ENCODE measurements at places on chromosomes 3 and 15. TPM values are rescaled to one million over a fixed set of nuclear protein-coding genes. Genes with fewer than 3 reads are reported as not detected.

NR1I2 gene
- 0.89 TPM for polyA plus RNA-seq

CCDC13 gene
- 0.42 TPM for polyA plus RNA-seq

DLL4 gene
- 0.64 TPM for polyA plus RNA-seq

PIK3CB gene
- polyA plus RNA-seq = 13.3 TPM

Data from GM23338 (cell line).